NCI-H2029 (cell line): ENCODE measurements at places on chromosomes 5 and 9.

GRCh38 chr9:133576031-133576874, 32.9 kb downstream of the FAM163B start:
- DNase-seq, result no peak

DNA sequence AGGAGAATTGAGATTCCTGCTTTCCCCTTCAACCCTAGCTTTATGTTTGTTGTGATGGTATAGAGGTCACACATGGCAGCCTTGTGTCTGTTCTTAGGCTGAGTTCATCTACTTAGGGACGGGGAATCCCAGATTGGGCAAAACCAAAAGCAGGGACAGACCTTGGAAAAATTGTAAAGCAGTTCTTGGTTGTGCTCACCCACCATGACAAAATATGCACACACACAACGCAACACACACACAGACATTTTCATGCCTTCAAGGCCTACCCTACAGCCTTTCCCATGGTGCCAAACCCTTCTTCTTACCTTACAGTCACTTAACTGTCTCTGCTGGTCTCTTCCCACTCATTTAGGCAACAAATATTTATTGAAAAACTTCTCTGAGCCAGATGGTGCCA, 14.8 kb downstream of the PCDHGC5 start:
- DNase-seq, result no peak

GRCh38 chr5:134430001-134430569, 18.4 kb upstream of the CDKN2AIPNL start:
- DNase-seq, result no peak

DNA sequence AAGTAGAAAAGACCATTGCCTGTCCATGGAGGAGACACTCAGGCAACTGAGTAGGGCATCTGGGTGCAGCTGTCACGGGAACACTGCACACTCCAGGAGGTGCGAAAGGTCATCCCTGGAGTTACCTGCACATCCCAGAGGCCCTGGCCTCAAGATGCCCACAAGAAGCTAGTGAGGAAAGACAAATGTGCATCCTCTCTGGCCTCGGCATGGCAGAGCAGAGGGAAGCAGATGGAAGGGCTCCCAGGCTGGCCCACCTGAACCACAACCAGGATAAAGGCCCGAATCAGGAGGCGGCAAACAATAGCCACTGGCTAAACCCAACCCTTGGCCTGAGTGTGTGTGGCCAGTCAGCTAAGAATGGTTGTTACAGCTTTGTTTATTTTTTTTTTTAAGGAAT, 231.7 kb downstream of the SYK start:
- no peak for DNase-seq

DNA sequence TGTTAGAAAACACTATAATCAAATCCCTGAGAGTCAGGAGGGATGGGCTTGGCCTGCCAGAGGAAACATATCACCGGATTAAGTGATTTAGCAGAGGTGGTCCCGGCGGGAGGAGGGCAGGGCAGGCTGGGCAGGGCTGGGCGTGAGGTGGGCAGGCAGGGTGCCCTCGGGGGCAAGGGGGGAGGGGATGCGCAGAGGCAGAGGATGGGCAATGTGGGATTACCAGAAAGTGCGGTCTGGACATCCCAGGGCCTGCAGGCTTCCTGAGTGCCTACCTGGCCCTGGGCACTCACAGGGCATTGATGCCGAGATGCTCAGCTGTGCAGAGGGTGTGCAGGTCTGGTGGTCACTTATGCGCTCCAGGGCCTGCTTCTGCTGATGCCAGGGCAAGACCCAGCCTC, 115.2 kb downstream of the ADAMTS2 start:
- no peak for DNase-seq

DNA sequence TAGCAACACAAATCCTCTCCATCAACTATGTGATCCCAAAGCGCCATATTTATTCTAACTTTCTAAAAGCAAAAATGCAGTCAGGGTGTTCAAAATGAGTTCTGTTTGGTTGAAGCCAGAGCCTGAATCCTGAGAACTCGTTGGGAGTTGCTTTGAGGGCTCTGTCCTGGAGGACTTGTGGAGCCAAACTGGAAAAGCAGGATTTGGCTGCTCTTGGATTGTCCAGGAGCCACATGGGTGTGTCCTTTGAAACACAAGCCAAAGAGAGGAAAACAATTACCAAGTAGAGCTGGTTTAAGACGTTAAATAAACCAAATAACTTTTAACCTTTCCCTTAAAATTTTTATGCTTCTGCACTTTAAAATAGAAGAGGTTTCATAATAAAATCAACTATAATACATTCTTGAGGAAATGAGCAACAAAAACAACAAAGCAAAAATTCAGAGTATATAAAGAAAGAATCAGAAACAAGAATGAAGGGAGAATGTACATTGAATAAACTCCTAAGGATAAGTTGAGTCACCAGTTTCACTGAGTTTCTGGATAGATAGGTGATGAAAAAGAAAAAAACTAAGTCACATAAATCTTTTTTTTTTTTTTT, 13.5 kb downstream of the C5orf46 start:
- peak; percentile 71 for DNase-seq

DNA sequence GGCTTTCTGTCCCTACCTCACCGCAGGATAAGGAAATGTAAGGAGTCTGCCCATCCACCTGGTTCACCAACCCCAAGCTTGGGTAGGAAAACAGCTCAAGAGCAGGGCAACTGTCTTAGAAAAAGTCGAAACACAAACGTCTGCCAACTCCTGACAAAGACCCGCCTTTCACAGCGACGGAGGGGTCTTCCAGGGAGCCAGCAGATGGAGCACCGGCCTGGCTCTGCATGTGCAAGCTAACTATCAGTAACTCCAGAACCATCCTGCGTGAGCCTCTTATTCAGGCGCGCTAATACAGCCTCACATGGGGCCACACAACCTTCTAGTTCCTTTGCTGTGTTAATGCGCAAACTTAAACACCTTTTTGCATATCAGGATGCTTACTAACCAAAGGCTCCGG, 26.9 kb downstream of the CAMSAP1 start:
- DNase-seq, result no peak

GRCh38 chr5:88553136-88553875, 284.7 kb upstream of the TMEM161B start:
- no peak for DNase-seq

DNA sequence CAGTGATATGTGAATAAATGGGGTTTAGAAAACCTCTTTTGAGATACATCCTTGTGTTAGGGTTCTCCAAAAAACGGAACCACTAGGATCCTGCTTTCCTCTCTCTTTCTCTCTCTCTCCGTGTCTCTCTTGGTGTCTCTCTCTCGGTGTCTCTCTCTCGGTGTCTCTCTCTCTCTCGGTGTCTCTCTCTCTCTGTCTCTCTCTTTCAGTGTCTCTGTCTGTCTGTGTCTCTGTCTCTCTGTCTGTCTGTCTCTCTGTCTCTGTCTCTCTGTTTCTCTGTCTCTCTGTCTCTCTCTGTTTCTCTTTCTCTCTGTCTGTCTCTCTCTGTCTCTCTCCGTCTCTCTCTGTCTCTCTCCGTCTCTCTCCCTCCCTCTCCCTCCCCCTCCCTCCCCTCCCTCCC, 7.8 kb upstream of the TEX48 start:
- DNase-seq, result no peak

- no peak for DNase-seq
These were observed 655.2 kb downstream of the ANXA1 start for GRCh38 chr9:73806876-73807275.

DNA sequence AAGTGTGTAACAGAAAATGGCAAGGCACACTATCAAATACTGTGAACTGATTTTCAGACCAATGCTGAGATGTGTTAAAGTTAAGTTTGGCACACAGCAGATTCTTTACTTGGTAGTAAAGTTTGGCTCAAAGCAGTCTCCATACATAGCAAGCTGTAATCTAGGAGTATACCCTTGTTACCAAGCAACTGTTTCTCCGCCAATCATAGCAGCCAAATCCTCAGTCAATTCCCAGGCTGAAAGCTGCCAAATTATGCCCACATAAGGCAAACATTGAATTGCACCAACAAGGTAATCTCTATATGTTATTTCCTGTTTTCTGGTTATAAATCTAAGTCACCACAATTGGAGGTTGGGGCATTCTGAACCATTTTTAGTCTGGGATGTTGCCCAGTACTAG, 345.7 kb downstream of the DEPDC1B start:
- peak; percentile 15 for DNase-seq

- DNase-seq, result no peak
These were observed 71.0 kb downstream of the FER start for GRCh38 chr5:108818613-108819272.

DNA sequence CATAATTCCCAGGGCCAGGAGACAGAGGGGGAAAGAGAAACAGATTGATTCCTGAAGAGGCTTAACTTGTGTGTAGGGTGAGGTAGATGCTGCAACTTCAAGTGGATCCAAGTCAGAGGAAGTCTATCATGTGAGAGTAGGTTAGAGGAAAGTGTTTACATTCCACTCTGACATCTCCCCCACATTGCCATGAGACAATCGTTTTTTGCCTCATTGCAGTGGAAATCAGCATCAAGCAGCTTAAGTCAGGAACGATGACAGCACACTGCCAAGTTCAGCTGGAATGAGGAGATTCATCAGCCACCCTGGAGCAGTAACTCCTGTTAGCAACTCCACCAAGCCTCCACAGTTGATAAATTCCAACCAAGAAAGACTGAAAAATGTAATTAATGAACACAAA, 689.7 kb upstream of the MEF2C start:
- DNase-seq, result no peak

- DNase-seq, result no peak
These were observed 20.5 kb downstream of the SWI5 start for GRCh38 chr9:128296340-128297220.

DNA sequence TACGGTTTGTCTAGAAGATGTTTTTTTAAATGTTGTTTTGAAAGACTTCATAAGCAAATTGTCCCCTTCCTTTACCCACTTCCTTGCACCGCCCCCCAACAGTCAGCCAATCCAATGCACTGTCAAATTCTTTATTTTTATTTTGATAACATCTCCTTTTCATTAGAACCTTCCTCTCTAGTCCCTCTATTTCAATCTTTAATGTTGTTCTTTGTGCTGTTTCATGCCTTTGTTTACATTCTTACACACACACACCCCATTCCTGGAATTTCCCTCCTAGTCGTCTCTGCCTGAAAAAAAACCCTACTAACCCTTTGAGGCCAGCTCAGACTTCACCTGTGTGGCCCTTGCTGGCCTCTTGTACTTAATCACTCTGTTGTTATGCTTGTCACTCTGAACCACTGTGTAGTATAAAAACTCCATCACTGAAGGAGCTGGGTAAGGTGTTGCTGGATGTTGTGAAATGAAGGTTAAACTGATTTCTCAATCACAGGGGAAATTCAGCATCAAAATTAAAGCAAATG, 133.4 kb downstream of the UGCG start:
- no peak for DNase-seq

DNA sequence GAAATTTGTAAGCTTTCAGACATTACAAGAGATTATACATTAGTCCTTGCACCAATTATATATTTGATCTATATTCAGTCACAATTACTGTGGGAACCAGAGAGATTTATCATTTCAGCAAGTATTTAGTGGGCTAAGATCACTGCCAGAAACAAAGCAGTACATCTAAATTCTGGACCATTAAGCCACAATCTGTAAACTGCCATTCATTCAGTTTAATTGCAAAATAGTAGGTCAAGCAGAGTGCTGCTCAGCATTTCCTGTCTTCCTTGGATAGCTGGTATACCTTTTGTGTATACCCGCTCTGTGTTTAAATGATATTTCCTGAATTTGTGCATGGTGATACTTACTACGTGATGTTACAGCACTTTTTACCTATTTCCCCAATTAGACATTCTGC, 42.6 kb downstream of the CDH10 start:
- no peak for DNase-seq

GRCh38 chr5:117456866-117457470, 882.3 kb upstream of the SEMA6A start:
- DNase-seq, result no peak

GRCh38 chr5:36073595-36074216, 7.0 kb upstream of the UGT3A2 start:
- no peak for DNase-seq

- no peak for DNase-seq
These were observed 136.9 kb upstream of the PRR16 start for GRCh38 chr5:120327180-120327579.

DNA sequence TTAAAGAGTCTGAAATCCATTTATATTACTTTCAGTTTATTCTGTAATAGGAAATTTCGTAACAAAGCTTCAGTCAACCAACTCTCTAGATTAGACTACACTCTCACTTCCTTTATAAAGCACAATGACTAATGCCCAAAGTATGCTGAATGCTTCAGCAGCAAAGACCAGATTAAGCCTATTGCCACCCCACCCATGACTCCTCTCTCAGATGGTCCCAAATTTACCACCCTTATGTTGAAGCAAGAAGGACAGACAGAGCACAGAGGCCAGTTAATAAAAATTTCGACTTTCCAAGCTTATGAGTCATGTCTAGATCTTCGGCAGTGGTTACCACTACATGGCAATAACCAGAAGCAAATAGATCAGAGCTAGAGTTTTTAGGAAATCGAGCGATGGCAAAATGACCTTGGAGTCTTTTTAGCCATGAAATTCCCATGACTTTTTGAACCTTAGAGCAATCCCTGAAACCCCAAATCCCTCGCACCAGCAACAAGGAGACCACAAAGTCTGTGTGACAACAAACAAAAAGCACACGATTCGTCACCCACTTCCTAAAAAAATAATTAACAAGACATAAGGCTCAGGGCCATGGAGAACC, 287.8 kb upstream of the RASA1 start:
- no peak for DNase-seq

- DNase-seq, result no peak
These were observed 77.4 kb downstream of the KCNIP1 start for GRCh38 chr5:170581211-170581610.

GRCh38 chr9:89878687-89879086, 273.9 kb downstream of the GADD45G start:
- DNase-seq, result peak; percentile 94
